ENCODE measurements at places on chromosomes 1 and 21. TPM values are rescaled to one million over a fixed set of nuclear protein-coding genes. Genes with fewer than 3 reads are reported as not detected.

TMEM125 gene
- total RNA-seq = not detected

CA6 gene
- total RNA-seq = not detected

LAD1 gene
- 0.10 TPM for total RNA-seq

OR2L8 gene
- total RNA-seq = not detected

PGLYRP4 gene
- not detected for total RNA-seq

CAMK1G gene
- not detected for total RNA-seq

All from Panc1 (cell line).